Fibroblast of skin of right biceps (primary cell): ENCODE measurements at places on chromosomes 2 and 18.

- no peak for DNase-seq
These were observed 80.7 kb upstream of the ITGA4 start for GRCh38 chr2:181376442-181376841.

GRCh38 chr2:42854207-42854818 is 61.9 kb upstream of the HAAO start:
- peak; percentile 52 for DNase-seq

DNA sequence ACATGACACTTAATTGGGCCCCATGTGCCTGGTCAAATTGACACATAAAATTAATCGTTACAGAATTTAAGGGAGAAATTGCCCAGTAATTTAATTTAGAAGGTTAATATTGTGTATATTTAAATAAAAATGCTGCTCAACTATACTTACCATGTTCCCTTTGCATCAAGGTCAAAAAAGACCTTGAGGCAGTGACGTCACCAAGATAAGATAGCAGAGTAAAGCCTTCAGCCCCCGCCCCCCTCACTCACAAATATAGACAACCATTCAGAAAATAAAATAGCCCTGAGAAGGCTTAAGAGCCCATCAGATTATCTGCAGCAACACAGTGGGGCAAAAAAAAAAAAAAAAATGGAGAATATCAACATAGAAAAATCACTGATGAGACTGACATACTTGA is 785.7 kb downstream of the CCDC85A start:
- DNase-seq, result no peak

DNA sequence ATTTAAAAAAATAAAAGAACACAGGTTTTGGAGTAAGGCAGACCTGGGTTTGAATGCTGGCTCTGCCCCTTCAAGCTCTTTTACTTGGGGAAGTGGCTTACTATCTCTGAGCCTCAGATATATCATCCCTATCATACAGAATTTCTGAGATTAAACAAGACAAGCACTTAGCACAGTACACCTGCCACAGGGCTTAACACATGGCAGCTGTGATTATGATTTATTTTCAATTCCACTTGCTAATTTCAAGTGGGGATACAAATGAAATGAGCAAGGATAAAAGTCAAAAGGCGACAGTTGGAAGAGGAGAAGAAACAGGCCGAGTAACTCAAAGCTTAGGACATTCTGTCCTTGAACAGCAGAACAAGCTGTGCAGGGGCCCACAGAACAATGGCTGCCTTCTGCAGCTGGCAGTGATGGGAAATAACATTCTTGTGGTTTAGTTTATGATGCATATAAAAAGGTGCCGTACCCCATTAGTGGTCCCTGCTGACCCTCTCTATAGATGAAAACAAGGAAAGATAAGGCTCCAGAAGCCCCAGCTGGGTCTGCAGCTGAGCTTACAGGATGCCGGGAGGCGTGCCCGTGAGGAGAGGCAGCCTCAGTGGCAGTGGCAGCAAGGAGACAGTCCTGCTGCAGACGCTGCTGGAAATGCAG is 45.3 kb downstream of the KIF3C start:
- no peak for DNase-seq

- peak; percentile 51 for DNase-seq
These were observed 41.6 kb upstream of the ACYP2 start for GRCh38 chr2:54073796-54074195.

DNA sequence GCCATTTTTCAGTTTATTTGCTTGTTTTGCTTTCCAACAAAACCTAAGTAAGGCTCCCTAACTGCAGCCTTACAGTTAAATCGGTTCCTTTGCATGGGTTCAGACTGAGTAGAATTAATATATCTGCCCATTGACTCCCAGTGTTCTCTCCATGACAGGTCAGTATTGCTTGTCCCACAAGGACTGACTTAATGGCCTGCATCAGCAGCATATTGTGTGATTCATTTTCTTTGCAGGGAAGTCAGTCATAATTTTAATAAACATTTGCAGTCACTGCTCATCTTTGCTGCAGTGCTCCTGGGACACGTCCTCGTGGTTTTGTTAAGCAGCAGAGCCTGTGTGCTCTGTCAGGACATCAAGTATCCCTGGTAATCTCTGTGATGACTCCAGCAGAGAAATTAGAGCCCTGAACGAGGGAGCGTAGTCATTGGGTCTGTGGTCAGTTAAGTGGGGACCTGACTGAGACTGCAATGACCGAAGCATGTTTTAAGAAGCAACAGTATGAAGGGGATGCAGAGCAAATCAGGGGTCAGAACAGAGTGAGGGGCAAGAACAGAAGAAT is 93.3 kb downstream of the CDH20 start:
- peak; percentile 38 for DNase-seq

DNA sequence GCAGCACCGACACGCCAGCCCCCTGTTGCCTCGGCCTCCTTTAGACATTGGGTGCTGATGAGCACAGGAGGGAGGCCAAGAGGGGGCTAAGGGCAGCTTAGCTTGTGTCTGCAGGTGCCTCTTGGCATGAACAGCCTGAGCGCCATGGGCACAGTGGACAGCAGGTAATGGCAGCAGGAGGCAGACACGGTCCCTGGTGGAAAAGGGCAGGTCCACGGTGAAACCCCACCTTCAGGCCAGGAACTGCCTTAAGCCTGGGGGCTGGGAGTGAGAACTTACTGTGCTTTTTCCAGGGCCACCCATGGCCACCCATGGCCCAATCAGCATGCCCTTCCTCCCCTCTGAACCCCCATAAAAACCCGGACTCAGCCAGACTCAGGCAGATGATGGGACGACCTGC is 633.4 kb upstream of the TMEFF2 start:
- no peak for DNase-seq

DNA sequence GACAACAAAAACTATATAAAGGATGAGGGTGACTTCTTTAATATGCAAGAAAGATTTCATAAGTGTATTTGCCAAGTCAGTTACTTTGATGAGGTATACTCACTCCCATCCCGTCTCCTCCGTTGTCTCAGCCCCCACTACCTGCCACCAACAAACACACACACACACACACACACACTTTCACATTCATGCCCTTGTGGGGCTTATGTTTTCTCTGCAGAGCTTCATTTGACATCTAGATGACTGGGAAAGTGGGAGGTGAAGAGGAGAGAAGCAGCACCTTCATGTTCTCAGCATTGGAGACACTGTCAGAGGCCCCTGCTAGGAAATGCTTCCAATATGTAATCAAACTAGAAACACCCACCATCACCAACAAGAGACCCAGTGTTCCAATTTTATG is 22.5 kb upstream of the TXNDC2 start:
- DNase-seq, result no peak

DNA sequence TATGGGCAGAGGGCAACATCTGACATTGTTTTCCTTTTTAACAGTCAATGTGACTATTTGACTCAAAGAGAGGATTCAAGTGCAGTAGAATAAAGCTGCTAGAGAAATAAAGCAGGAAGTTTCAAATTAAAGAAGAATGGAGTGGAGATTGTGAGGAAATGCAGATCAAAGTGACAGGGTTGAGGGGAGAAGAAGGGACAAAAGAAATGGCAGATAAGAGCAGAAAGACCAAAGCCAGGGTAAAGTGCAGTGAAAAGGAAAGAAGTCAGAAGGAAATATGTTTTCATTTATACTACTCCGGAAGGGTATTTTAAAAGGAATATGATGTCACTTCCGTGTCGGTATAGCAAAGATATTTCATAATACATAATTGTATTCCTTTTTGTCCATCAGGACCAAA is 297.5 kb upstream of the CRIM1 start:
- no peak for DNase-seq

GRCh38 chr2:180699657-180700361 is 280.6 kb upstream of the UBE2E3 start:
- DNase-seq, result no peak

GRCh38 chr18:3250237-3251107 is 2.9 kb downstream of the MYL12A start:
- DNase-seq, result peak; percentile 89

GRCh38 chr2:2645162-2645855 is 314.2 kb upstream of the MYT1L start:
- DNase-seq, result no peak

GRCh38 chr2:102051692-102052277 is 60.0 kb downstream of the IL1R2 start:
- peak; percentile 90 for DNase-seq

GRCh38 chr2:122886479-122887145 is 1131.2 kb downstream of the TSN start:
- no peak for DNase-seq

- DNase-seq, result no peak
These were observed 32.6 kb downstream of the NAPG start for GRCh38 chr18:10558243-10558966.

DNA sequence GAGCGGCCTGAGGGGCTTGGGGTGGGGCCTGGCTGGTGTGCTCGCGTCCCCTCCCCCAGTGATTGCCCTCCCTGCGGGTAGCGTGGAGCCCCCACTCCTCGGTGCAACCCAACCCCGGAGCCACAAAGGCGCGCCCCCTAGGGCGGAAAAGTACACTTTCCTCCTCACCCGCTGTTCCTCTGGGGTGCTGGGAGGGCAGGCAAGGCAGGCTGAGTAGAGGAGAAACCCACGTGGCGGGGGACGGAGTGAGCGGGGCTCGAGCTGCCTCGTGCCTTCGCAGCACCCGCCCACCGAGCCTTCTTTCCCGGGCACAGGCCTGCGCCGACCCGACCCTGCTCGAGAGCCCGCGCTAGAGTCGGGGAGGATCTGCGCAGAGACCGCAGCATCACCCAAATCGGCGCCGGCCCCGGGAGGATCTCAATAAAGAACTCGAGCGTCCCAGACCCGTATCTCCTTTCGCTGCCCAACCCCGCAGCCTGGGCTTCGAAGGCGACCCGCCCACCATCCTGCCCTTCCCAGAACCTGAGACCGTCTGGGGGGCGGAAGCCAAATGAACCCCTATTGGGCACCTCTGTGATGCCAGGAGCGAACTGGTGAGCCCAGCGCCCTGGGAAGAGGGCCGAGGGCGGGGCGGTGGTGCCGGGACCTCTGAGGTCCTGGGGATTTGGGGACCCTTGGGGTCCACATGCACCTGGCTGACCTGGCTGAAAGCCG is 1.5 kb downstream of the UCN start:
- DNase-seq, result no peak

GRCh38 chr2:52288596-52288995 is 1256.7 kb upstream of the NRXN1 start:
- DNase-seq, result no peak

DNA sequence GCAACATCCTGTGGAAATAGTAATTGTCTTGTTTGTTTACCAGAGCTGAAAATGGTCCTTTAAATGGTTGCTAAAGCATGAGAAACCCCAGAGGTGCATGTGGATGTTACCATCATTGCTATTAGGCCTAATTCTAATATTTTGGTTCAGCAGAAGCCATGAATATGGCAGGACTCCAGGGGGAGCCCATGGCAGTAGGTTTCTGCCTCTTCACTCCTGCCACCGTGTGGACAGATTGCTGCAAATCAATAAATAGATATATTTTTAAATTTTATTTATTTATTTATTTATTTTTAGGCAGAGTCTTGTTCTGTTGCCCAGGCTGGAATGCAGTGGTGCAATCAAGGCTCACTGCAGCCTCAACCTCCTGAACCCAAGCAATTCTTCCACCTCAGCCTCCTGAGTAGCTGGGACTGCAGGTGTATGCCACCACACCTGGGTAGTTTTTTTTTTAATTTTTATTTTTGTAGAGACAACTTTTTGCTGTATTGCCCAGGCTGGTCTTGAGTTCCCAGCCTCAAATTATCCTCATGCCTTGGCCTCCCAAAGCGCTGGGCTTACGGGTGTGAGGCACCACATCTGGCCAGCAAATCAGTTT is 54.9 kb upstream of the CAPN13 start:
- DNase-seq, result peak; percentile 78

DNA sequence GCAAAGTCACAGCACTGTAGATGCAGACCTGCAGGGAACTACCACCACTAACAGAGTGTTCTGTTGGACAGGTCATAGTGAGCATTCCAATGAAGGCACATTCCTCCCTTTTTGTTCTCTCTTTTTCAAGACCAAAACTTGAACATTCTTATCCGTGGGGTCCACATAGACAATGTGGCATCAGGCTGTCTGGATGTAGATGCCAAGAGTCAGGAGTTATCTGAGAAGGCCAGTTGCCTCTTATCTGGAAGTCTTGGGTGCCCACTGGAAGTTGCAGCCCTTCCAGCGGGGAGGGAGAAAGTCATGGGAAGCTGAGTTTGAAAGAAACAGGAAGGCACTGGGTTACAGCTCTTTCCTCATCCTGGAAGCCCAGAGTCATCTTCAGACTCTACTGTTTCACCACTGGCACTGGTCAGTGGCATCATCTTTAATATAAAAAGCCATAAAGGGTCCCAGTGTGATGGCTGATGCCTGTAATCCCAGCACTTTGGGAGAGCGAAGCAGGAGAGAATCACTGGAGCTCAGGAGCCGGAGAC is 61.4 kb downstream of the FAM161A start:
- DNase-seq, result no peak

- DNase-seq, result peak; percentile 95
These were observed 94.4 kb upstream of the ASAP2 start for GRCh38 chr2:9112079-9112721.

DNA sequence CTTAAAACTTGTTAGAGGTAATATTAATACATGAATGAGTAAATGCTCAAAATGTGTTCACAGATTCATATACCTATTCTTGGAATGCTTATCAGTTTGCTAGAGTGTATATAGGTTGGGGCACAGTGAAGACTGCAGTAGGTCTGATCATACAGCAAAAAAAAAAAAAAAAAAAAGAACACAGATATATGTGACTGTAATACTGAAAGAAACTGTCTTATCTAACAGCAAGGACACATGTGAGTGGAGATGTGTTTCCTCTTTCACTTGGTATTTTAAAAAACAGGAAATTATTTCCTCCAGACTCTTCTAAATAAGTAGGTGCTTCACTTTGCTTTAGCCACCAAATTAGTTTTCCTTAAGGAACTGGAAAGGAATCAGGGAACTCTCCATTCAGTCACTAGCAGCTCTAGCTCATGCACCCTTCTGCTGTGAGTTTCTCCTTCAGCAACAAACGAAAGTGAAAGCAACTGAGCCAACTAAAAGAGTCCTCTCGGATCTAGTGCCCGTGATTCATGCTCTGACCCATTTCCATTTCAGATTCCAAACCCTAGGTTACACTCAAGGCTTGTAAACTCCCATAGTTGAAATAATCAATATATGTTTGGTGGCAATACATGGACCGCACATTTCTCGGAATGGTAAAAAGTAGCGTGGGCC is 98.5 kb downstream of the DSEL start:
- peak; percentile 18 for DNase-seq
